ENCODE measurements at places on chromosomes 5 and 9. TPM values are rescaled to one million over a fixed set of nuclear protein-coding genes. Genes with fewer than 3 reads are reported as not detected.

SH3RF2 gene
- total RNA-seq = 1.2 TPM

KCNIP1 gene
- not detected for total RNA-seq

GARIN3 gene
- not detected for total RNA-seq

FYB1 gene
- total RNA-seq = under 0.01 TPM

SAP30L gene
- 25.9 TPM for total RNA-seq

INSL4 gene
- not detected for total RNA-seq

FNIP1 gene
- 97.8 TPM for total RNA-seq

DMRTA1 gene
- 0.26 TPM for total RNA-seq

SPINK7 gene
- total RNA-seq = not detected

IRX2 gene
- 0.33 TPM for total RNA-seq

LHX2 gene
- total RNA-seq = not detected

PPP3R2 gene
- total RNA-seq = not detected

CDKN2A gene
- 10.8 TPM for total RNA-seq

RRAGA gene
- 62.9 TPM for total RNA-seq

SLC6A19 gene
- not detected for total RNA-seq

PKD2L2 gene
- 0.26 TPM for total RNA-seq

GRM6 gene
- total RNA-seq = not detected

GLRA1 gene
- not detected for total RNA-seq

BRD8 gene
- 38.5 TPM for total RNA-seq

CATSPER3 gene
- under 0.01 TPM for total RNA-seq

PROB1 gene
- total RNA-seq = 0.77 TPM

PCDHGC4 gene
- total RNA-seq = 3.0 TPM

NCS1 gene
- total RNA-seq = 52.0 TPM

COL15A1 gene
- total RNA-seq = 41.0 TPM

PAEP gene
- total RNA-seq = not detected

PTBP3 gene
- 16.7 TPM for total RNA-seq

ADAMTS2 gene
- total RNA-seq = 27.0 TPM

RELL2 gene
- total RNA-seq = 2.6 TPM

KIF24 gene
- 0.51 TPM for total RNA-seq

TSSK1B gene
- total RNA-seq = 0.50 TPM

SPINK6 gene
- not detected for total RNA-seq

DCAF12 gene
- total RNA-seq = 10.8 TPM

FBP2 gene
- not detected for total RNA-seq

SLC4A9 gene
- total RNA-seq = not detected
